AG10803 (cell line): ENCODE measurements at places on chromosomes 13 and 19.

DNA sequence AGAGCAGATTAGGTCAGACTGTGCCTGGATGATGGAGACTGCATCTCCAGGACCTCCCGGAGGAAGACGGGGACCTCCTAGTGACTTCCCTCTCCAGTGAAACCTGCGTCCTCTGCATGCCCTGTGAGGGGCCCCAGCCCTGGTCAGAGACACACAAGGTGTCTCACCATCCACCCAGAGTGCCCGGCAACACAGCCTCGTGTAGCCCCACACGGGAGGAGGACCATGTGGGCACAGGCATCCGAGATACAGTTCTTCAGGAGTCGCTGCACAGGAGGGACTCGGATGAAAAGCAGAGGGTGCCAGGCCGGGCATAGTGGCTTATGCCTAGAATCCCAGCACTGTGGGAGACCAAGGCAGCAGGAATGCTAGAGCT lies 64.8 kb downstream of the PEPD start:
- no peak for DNase-seq

GRCh38 chr13:114199954-114200353 lies 20.9 kb downstream of the CFAP97D2 start:
- DNase-seq = no peak

GRCh38 chr19:40305403-40305802 lies 20.3 kb upstream of the AKT2 start:
- DNase-seq = peak; percentile 89

DNA sequence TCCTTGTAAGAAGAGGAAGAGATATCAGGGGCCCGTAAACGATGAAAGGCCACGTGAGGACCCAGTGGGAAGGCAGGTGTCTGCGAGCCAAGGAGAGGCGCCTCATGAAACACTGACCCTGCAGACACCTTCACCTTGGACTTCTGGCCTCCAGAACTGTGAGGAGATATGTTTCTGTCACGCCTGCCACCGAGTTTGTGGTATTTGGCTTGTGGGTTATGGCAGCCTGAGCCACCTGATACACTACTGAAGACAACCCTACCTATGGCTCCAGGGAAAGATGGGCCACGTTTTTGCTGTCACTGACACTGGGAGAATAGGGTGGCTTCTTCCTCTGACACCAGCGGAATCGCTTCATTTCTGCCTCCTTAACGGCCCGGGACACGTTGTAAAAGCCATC lies 217.5 kb upstream of the MAB21L1 start:
- no peak for DNase-seq

GRCh38 chr19:19366434-19367396 lies 38.8 kb upstream of the GATAD2A start:
- DNase-seq = peak; percentile 66

DNA sequence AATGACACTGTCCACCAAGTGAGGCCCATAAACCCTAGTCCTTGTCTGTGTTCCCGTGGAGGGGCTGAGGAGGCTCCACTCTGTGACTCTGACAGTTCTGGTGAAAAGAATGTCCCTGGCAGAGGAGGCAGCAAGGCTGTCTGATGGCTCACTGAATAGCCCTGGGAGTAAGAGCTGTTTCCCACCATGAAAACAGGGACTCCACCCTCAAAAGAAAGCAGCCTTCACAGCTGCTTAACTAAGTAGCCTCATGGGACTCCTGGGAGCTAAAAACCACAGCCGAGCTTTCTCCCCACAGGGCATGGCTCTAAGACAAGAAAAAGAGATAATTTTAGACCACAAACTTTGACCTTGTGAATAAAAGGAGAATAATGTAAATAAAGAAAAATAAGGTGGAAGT lies 135.1 kb upstream of the FRY start:
- DNase-seq = peak; percentile 97

- no peak for DNase-seq
Measured at GRCh38 chr19:49173198-49173597, 15.6 kb downstream of the TRPM4 start.

DNA sequence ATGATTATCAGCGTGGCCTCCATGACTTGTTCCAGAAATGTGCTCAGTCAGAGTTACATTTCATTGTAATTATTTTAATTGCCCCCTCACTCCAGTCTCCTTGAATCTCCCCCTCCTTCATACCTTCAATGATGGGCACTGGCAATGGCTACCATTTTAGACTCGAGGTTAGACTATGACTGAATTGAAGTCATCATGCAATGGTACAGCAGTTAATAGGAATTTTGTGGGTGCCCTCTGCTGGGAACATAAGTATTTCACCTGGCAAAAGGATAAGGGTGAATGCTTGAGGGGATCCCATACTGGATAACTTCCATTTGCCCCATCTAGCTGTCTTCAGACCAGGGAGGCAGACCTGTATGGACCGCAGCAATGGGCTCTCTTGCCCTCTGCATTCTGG lies 32.2 kb upstream of the USP12 start:
- DNase-seq = peak; percentile 12

- DNase-seq = no peak
Measured at GRCh38 chr19:18433735-18434398, 4.1 kb downstream of the ISYNA1 start.

DNA sequence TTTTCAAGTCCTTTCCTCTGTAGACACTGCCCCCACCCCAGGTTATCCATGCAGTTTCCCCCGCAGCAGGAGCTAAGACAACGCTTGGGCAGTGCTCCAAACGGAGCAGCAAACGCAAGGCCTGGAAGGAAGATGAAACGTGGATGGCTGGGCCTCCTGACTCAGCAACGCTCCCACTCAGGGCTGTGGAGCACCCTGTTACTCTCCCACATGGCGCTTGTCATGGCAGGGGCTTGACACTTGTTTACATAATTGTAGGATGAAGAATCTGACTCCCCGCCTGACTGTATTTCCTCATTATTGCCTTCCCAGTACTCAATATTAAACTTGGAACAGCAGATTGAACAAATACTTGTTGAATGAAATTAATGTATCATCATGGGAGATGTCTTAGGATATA lies 799 bp upstream of the C1QTNF9B start:
- peak; percentile 95 for DNase-seq

- peak; percentile 85 for DNase-seq
Measured at GRCh38 chr13:44436589-44437337, 63.1 kb downstream of the SERP2 start.

DNA sequence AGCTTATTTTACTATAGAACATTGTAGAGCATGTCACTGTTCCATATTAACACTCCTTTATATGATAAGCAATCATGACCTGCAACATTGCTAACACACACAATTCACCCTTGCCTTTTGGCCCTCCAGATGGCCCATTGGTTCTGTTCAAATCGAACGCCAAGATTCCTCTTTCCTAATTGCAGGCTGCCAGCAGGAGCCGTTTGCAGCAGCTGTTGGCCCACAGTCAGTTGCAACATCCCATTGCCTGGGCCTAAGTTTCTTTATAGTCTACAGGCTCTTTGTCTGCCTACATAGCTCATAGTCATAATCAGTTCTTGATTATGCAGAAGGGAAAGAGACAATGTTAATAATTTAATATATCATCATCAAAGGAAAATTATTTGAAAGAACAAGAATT lies 37.6 kb downstream of the KCTD12 start:
- peak; percentile 80 for DNase-seq

DNA sequence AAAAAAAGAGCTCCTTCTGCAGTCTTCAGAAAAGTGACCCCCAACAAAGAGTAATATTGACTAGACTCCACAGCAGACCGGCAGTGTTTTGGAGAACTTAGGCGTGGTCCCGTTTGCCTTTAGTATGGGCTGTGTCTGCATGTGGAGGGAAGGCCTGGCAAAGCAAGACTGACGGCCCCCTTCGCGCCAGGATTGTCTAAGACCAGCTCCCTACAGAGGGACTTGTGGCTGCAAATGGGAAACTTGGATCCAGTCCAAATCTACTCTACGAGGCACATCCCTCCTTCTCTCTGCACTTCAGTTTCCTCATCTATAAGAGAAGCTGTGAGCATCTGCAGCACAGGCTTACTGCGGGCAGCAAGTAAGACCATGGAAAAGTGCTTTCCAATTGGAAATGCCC lies 350.0 kb downstream of the ZNF536 start:
- no peak for DNase-seq

GRCh38 chr13:42970824-42971690 lies 21.0 kb downstream of the EPSTI1 start:
- peak; percentile 49 for DNase-seq

DNA sequence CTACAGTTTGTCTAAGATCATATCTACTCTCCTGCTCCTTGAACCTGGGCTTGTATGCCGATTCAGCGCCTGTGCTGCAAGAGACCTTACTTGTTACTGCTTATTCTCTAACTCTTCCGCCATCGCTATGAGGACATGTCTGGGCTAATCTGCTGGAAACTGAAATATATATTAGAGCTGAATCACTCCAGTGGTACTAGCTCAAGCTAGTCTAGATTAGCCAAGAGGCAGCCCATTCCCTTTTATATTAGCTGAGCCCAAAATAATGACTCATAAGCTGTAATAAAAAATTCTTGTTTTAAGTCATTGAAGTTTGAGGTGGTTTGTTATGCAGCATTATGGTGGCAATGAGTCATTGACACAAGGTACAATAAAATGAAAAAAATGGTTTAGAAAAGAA lies 52.8 kb downstream of the SLC6A16 start:
- DNase-seq = peak; percentile 27

DNA sequence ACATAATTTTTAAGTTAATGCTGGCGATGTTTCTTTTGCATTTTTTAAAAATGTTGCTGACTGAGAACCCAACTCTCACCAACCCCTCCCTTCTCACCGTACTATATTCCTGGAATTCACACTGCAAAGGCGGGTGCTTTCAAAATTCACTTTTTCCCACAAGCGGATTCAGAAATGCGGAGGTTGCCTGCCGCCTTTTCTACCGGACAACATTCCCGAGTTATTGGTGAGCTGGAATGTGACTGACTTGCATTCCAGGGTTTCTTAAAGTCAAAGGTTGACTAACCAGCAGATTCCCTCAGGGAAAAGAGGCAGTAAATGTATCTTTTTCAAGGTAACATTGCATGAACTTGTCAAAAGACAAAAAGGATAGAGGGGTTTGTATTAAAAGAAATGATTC lies 113.3 kb downstream of the RAB20 start:
- DNase-seq = peak; percentile 81

GRCh38 chr19:14450168-14450874 lies 17.2 kb downstream of the PKN1 start:
- DNase-seq = no peak

DNA sequence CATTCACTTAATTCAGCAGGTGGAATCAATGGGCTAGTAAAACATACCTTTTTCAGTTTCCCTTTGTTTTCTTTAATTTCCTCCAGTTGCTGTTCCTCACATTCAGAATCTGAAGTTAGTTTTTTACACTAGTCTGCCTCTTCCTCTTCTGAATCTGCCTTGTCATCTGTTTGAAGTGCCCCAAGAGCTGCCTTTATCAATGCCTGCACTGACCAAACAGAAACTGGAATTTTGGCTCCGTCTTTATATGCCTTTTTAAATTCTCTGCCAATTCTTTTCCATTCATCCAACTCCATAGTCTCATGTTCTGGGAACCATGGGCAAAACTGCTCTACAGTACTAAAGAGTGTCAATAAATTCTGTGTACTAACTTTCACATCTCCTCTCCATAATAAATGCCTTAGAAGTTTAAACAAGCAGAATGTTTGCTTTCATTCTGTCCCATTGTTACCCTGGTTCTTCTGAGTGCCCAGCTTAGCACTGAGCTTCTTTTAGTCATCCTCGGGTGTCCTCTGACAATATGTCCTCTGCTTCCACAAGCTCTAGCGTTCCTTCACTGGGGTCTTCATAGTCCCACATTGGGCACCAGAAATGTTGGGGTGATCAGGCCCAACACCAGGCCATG lies 154.2 kb downstream of the ZNF486 start:
- DNase-seq = no peak

- peak; percentile 5 for DNase-seq
Measured at GRCh38 chr13:84208246-84208910, 326.1 kb upstream of the SLITRK1 start.

GRCh38 chr19:31317570-31317969 lies 31.7 kb downstream of the TSHZ3 start:
- no peak for DNase-seq

- peak; percentile 91 for DNase-seq
Measured at GRCh38 chr13:48749699-48750473, 96.2 kb downstream of the CYSLTR2 start.

DNA sequence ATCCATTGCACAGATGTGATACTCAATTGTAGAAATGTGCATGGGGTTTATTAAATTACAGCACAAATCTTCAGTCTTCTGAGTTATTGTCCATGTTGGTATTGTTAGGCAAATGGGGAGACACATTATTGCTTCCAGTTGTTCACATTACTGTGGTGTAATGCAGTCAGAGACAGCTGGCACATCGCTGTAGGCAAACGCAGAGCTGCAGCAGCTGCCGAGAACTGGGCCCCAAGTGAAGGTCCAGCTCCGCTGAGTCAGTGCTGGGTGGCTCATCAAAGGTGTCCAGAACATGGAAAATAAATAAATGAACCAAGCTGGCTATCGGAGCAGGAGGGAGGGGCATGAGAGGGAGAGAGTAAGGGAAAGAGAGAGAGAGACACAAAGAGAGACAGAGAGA lies 299.1 kb upstream of the OBI1 start:
- no peak for DNase-seq

GRCh38 chr13:28464861-28465460 lies 30.0 kb downstream of the FLT1 start:
- DNase-seq = no peak

DNA sequence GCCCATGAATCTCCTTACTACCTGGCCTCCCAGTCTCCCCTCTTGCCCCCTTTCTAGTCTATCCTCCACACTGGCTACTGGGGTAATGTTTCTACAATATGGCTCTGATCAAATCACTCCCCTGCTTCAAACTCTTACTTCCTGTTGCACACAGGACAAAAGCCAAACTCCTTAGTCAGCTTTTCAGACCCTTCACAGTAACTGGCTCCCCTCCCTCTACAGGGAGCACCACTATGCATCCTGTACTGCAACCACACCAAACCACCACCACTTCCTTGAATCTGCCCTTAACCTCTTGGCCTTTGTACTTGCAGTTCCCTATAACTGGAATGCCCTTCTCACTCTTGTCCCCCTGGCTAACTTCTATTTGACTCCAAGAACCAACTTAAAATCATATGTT lies 32.2 kb downstream of the DEDD2 start:
- DNase-seq = peak; percentile 48

DNA sequence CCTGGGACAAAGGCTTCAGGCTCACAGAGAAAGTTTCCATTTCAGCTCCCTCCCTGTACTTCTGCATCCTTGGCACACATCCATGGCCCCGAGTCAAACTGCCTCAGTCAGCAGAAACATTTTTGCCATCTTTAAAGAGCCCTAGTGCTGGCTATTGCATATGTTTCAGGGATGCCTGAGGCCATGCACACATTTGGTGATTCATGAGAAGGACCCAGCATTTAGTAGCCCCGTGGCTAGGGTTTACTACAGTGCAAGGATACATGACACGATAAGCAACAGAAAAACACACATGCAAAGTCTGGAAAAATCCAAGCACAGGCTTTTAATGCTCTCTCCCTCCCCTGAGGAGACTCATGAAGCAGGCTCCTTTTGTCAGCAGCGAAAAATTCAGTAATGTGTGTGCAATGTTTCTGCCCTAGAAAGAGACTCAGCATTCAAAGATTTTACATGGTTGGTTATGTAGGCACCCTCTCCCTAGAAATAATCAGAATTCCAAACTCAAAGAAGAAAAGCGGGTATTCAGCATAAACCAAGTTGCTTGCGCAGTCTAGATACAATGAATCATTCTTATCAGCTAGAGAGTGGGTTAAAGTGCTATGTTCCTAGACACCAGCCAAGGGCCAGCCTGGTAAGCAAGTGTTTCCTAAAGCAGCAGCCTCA lies 17.6 kb downstream of the ACOD1 start:
- DNase-seq = peak; percentile 62
